ENCODE measurements at places on chromosomes 2 and 18.

DNA sequence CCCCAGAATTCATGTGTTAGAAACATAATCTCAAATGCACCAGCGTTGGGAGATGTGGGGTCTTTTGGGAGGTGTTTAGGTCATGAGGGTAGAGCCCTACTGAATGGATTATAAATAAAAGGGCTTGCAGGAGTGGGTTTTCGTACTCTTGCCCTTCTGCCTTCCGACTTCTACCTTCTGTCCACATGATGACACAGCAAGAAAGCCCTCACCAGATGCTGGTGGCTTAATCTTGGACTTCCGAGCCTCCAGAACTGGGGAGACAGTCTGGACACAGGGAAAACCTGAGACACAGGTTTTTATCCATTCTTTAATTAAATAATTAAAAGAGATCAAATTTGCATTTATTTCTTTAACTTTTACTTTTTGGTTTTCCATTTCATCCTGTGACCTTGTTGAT lies 87.8 kb downstream of the DIS3L2 start:
- DNase-seq, result no peak

DNA sequence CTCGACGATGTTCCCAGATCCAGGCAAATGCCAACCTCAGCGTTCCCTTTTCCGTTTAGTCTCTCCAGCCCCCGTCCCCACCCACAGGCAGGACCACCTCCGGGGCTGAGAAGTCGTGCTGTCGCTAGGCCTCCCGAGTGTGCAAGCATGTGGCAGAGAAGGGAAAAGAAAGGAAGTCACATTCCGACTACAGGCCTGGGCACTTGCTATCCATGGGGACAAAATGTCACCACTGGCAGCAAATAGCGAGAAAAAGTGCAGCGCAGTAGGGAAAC lies 420 bp downstream of the PIGN start:
- no peak for DNase-seq

DNA sequence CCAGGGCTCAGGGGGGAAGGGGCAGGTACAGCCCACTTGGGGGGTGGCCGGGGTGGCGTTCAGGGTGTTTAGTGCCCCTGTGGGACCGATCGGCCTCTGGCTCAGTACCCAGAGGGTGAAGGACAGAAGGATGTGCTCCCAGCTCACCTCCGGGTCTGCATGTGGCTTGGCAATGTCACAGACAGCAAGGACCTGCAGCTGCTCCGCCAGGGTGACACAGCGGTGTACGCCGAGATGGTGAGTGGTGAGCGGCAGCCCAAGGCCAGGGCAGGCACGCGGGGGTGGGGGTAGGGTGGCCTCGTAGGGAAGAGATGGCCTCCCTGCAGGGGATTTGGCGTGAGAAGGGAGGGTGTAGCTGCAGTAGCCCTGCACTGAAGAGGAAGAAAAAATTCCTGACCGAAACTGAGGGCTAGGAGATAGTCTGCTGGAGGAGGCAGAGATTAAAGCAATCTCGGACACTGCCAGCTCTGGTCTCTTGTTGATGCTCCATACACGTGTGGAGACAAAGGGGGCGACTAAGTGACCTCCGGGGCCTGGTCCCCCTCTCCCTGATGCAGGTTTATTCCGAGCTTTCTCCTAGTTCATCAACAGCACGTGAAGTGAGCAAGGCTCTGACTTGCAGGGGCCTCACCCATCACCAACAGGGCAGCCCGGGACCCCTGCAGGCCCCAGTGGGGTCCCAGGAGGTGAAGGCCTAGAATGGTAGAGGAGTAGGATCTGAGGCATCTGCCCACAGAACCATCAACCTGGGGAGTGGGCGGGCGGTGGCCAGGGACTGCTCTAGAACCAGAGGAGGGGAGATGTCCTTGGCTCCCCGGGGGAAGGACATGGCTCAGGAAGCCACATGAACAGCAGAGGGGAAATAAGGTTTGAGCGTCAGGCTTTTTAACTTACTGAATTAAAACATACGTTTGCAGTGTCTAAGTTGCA lies 45.4 kb downstream of the FER1L5 start:
- DNase-seq, result no peak

GRCh38 chr2:124250433-124250832 lies 225.3 kb downstream of the CNTNAP5 start:
- no peak for DNase-seq

GRCh38 chr2:72077702-72078169 lies 69.9 kb downstream of the CYP26B1 start:
- DNase-seq, result no peak

GRCh38 chr2:164567335-164567989 lies 53.8 kb downstream of the GRB14 start:
- no peak for DNase-seq

DNA sequence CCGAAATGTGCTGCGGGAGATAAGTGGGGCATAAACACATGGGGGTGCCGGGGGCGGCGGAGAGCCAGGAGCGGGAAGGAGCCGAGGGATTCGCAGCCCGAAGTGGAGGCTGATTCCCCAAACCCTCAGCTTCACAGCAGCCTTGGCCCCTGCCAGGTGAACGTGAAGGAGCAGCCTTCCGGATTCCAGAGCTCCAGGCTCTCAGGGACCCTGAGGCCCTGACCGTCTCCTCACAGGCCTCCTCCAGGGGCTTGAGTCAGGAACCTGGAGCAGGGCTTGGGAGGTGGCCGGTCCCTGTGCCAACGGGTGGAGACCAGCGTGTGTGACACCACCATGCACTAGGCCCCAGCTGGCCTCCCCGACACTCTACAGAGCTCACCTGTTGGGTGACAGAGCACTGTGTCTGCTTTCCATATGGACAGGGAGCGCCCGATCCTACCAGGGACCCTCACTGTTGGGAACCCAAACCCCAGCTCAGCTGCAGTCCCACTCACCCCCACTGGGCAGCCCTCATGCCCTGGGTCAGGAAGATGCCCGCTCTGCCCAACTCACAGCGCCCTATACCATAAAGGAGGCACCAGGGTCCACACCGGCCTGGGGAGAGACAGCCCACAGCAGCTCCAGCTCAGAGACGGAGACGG lies 117.6 kb upstream of the OTOS start:
- DNase-seq, result peak; percentile 46

DNA sequence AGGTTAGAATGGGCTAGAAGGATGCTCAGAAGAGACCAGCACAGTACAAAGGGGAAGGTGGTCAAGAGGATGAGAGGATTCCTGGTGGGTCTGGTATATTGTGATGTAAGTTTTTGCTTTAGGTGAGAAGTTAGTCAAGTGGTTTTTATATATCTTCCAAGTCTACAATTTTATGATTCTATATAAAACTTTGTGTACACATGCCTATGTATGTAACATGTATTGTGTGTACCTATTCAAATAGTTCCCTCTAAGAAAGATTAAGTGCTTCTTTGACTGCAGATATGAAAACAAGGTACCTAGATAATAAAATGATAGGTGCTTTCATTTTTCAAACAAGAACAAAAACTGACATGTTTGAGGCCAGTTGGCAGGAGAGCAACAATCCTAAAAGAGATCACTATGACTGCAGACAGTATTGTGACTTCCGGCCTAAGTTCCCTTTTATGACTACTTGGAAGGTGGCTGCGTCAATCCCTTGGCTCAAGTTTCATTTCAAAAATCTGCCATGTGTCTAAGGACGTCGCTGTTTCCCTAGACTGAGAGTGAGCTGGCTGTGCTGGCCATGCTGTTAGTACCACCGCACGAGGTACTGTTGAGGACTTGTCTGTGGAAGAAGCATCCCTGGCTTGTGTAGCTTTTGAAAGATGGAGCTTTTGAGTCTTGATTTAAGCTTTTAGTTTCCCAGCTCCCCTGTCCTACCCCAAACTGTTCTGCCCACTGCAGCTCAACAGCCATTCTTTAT lies 123.1 kb downstream of the PRPF40A start:
- no peak for DNase-seq

- DNase-seq, result no peak
Observed at GRCh38 chr2:178700922-178701342, 106.3 kb downstream of the TTN start.

- no peak for DNase-seq
Observed at GRCh38 chr2:201040867-201041628, 30.4 kb downstream of the HYCC2 start.

- no peak for DNase-seq
Observed at GRCh38 chr18:58249712-58250111, 205.7 kb downstream of the NEDD4L start.

DNA sequence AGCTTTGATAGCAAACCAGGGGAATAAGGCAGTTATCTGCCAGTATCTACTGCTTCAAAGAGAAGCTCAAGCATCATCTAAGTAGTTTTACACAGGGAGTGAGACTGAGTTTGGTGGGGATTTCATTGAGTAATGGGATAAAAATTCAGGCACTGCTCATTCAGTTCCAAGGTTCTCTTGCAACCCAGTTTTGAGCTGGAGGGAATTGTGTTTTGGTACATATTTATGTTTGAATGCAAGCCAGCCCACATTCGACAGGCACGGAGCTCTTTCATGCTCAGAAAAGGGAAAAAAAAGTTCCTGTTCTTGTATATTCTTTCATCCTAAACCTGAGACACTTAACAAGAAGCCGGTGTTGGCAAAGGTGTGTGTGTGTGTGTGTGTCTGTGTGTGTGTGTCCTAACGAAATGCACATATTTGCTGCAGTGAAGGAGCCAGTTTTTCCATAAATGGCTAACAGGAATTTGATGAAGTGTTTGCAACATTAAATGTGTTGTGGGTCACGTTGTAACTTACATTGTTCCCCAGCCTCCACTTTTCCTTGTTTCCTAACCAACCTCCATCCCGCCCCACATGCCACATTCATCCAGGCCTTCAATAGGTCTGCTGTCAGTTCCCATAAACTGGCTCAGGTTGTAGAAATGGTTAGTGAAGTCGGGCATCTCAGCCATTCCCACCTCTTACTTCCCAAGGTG lies 311.1 kb downstream of the TXNL1 start:
- no peak for DNase-seq

DNA sequence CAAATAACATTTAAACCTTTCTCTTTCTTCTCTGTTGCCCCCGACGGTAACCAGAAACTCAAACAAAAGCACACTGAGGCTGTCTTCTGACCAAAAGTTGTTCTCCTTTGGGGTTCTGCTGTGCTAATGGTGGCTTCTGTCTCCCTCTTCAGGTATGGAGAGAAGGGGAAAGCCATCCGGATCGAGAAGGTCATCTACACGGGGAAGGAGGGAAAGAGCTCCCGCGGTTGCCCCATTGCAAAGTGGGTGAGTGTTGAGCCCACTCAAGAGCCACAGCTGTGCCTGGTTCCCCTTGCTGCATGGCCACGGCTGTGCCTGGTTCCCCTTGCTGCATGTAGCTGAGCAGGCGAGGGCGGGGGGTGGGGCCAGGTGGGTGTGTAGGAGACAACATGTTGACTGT lies 67.4 kb downstream of the BOLA3 start:
- DNase-seq, result no peak

GRCh38 chr2:212929971-212930370 lies 221.4 kb downstream of the IKZF2 start:
- DNase-seq, result no peak

DNA sequence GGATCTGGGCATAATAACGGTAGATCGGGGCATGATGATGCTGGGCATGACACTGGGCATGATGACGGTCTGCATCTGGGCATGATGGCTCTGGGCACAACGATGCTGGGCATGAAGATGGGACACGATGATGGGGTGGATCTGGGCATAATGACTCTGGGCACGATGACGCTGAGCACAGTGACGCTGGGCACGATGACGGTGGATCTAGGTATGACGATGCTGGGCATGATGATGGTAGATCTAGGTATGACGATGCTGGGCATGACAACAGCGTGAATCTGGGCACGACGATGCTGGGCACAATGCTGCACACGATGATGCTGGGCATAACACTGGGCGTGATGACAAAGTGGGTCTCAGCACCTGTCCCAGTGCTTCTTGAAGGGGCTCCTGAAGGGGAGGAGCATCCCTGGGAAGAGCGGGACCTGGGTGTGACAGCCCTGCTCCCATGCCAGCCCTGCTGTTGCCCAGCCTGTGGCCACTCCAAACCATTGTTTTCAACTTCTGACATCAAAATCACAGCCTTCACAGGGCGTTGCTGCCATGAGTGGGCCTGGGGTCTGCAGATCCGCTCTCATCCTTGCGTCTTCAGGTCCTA lies 30.4 kb upstream of the ALLC start:
- DNase-seq, result no peak

GRCh38 chr2:64000630-64001381 lies 18.4 kb downstream of the VPS54 start:
- DNase-seq, result no peak

- no peak for DNase-seq
Observed at GRCh38 chr2:161976917-161977316, 97.1 kb downstream of the DPP4 start.

- no peak for DNase-seq
Observed at GRCh38 chr2:33909945-33910695, 311.0 kb upstream of the FAM98A start.

DNA sequence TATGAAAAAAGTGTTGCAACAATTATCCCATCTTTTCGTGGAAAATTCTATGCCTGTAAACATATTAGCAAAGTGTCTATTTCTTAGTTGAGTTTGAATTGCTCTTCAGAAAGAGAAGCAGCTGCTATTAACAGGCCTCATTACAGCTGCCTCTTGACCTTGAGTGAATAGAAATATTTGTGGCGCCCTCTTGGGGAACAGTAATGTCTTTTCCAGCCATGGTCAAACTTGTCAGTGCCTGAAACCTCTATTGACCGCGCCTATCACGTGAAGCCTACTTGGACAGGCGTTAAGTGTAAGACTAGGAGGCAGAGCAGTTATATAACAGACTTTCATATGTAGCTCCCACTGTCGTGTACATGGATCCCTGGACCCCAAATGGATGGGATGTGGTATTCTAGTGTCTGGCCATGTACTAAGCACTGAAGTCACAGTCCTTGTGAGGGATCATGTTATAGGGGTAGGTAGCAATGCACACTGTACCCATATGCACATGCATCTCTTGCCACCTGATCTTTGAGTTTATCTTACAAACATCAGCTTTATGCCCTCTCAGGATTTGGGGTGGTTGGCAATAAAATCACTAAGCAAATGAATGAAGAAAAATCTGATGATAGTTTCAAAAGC lies 245.0 kb downstream of the PTGR3 start:
- no peak for DNase-seq

DNA sequence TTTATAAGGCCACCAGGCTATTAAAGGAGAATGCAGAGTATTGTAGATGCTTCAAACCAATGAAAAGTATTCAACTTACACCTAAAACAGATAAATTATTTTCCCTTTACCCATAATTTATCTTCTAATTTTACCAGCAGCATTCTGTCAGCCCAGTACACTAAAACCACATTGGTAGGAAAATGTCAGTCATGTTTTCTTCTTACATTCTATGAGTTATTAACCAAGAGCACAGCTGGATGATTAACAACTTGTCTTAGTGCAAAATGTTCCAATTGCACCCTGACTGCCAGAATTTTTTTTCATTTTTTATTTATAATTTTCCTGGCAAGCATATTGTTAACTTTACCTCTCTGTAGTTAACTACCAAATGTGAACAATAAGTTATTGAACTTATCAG lies 79.0 kb upstream of the WDR75 start:
- no peak for DNase-seq
